ENCODE measurements at places on chromosomes 6 and 20.

GRCh38 chr20:40431611-40432010 is 257.4 kb downstream of the MAFB start:
- DNase-seq = no peak

DNA sequence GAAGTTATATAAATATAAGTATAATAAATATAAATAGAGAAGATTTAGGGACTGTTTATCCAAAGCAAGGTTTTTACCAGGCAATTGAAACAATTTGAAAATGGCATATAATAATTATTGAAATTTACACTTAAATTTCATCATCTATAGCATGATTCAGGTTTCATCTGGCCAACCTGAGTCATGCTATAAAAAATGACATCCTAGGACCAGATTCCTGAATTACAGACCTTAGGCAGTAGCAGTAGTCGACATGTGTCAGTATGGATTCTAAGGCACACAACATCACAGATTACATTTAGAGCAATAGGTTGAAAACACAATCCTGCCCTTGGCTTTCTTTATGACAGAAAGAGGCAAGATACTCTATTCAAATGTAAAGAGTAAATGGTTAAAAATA is 592.3 kb downstream of the PHF3 start:
- no peak for DNase-seq

DNA sequence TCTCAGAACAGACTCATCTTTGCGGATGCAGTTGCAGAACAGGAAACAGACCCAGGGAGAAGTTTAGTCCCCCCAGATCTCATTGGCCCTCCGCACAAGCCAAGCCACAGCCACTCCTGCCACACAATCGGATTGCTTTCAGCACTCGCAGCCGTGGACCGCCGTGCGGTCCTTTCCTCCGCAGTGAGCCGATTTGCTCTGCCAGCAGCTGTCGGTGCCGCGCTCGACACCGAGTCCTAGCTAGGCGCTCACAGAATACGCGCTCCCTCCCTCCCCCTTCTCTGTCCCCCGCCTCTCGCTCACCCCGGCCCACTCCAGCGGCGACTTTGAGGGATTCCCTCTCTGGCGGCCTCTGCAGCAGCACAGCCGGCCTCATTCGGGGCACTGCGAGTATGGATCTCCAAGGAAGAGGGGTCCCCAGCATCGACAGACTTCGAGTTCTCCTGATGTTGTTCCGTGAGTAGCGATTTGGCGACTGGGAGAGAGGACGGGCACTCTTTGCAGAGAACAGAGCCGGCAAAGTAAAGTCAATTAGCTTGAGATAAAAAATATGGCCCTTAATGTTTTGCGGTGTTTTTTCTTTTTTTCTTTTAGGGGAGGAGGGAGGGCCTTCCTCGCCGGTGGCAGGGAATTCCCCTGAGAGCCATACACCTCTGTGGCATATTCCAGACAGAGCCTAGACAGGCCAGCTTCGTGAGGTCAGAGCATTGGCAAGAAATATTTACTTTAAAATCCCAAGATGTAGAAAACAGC is at the start of gene LAMP5:
Gene LAMP5 (plus strand): TSS at position 130 of the 753 bp plus-strand sequence. CDS start 263 bp downstream, at position 393.
- no peak for DNase-seq

DNA sequence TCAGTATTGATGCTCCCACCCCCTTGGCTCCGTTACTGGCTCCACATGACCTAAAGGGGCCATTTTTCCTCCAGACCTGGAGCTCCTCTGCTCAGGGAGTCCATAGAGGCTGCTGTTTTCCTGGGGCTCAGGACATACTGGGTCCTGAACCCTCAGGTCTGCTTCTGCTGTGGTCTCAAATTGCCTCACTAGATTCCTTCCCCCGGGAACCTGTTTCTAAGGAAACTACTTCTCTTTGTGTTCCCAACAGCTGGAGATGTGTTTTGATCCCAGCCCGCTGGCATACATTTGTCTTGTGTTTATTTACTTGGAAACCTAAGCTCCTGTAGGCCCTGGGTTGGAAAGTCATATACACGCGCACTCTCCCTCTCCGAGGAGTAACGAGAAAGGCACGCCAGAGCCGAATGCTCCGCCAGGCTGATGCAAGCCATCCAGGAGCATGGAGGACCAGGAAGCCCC is 222.8 kb downstream of the UST start:
- no peak for DNase-seq

DNA sequence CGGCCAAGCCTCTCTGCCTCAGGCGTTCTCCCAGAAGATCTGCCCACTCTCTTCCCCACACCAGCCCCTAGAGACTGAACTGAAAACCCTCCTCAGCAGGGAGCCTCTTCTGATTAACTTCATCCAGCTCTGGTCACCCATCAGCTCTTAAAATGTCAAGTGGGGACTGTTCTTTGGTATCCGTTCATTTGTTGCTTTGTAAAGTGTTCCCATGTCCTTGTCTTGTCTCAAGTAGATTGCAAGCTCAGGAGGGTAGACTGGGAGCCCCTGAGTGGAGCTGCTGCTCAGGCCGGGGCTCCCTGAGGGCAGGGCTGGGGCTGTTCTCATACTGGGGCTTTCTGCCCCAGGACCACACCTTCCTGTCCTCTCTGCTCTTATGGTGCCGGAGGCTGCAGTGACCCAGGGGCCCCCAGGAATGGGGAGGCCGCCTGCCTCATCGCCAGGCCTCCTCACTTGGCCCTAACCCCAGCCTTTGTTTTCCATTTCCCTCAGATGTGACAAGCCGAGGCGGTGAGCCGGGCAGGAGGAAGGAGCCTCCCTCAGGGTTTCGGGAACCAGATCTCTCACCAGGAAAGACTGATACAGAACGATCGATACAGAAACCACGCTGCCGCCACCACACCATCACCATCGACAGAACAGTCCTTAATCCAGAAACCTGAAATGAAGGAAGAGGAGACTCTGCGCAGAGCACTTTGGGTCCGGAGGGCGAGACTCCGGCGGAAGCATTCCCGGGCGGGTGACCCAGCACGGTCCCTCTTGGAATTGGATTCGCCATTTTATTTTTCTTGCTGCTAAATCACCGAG is 14.2 kb downstream of the VEGFA start:
- DNase-seq = no peak

DNA sequence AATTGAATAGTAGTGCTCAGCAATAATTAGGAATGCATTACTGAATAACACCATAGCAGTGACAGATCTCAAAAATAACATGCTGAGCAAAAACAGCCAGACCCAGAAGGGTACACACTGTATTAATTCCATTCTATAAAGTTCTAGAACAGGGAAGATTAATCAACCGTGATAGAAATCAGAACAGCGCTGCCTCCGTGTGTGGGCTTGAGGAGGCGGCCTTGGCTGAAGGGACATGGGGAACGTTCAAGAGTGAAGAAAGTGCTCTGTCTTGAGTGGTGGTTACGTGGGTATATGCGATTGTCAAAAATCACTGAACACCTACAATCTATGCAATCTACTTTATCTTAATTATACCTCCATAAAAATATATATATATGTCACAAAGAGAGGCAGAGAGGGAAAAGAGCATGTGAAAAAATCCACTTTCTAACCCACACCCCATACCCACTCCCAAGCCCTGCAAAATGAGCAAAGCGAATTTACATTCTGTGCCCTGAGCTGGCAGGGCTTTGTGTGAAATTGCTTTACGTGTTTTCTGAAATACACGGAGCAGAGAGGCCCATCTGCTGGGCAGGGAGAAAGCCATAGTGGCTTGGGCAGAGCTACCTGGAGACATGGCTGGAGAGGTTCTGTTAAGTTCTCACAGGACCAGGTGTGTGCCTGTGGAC is 74.4 kb downstream of the NFATC2 start:
- DNase-seq = no peak

- DNase-seq = no peak
Measured at GRCh38 chr6:117711369-117711768, 36.1 kb downstream of the NUS1 start.

DNA sequence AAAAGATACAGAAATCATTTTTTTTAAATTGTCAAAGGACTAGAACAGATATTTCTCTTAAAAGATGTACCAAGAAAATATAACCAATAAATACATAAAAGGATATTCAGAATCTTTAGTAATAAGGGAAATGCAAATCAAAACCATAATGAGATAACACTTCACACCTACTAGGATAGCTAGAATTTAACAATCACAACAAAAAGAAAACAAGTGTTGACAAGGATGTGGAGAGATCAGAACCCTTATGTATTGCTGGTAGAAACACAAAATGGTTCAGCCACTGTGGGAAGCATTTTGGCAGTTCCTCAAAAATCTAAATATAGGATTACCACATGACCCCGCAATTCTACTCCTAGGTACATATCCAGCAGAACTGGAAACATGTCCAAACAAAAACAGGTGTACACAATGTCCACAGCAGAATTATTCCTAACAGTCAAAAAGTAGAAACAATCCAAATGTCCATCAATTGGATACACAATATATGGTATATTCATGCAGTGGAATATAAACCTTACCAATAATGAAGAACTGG is 211.0 kb downstream of the LRFN2 start:
- DNase-seq = no peak
